ENCODE measurements at places on chromosomes 2 and 18.

GRCh38 chr2:140943867-140944266 is 1186.9 kb downstream of the LRP1B start:
- DNase-seq: no peak

DNA sequence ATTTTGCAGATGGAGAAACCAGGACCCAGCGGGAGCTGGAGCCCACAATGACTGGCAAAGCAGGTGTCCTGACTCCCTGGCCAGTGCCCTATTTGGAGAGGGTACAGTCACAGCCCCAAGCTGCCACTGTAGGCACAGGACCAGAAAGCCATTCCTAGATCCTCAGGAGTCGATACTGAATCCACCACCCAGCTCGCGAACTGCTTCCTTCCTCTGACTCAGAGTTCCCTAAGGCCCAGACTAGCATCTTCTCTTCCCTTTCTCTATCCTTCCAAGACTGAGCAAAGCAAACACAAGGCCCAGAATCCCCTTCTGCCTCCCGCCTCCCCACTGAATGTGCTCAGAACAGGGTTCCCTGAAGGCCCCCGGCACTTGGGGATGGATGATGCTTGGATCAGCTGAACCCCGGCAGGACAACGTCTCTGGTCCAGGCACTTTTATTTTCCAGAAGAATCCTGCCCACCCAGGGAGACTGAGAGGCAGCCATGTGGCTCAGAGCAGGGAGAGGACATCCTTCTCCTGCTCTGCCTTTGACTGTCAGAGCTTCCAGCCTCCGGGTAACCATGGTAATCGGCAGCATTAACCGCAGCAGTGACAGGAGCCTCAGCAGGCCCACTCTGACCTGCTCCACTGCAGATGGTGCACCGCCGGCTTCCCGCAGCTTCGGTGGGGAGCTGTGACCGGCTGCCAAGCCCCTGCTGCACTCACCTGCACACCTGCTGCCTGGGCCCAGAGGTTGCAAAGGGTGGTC is 34.8 kb upstream of the KLHL29 start:
- no peak for DNase-seq

DNA sequence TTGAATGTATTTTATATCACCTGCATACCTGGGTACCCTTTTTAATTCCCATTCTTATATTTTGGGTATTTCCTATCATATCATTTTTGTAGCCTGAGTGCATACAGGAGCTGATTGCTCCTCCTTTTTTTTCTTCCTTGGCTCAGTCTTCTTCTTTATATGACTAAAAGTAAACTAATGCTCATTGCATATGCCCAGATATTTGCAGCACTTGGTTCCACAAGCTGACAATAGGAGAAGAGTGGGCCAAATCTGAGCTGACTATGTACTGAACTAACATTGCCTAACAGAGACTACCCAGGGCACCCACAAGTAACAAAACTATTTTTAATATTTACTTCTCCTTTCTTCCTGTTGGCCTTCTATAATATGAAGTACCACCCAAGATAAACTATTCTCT is 131.7 kb upstream of the SPOPL start:
- no peak for DNase-seq

- no peak for DNase-seq
Measured at GRCh38 chr2:187493877-187494568, 46.0 kb upstream of the CALCRL start.

DNA sequence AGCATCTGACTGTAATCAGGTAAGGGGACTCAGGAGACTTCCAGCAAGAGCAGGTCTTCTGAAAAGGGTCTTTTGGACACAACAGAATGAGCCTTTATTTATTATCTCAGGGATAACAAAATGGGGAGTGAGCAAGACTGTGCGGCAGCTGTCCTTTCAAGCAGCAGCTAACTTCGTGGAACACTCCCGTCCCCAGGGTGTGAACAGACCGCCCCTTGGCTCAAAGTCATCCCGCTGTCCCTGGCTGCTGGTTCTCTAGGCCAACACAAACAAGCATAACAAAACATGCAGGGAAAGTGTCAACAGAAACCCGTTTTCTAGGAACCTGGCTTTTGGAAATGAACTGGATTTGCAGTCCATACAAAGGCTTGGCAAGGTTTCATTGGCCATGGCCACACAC is 787.9 kb upstream of the FANCL start:
- no peak for DNase-seq

GRCh38 chr2:203994735-203995134 is 58.2 kb downstream of the ICOS start:
- DNase-seq: no peak

DNA sequence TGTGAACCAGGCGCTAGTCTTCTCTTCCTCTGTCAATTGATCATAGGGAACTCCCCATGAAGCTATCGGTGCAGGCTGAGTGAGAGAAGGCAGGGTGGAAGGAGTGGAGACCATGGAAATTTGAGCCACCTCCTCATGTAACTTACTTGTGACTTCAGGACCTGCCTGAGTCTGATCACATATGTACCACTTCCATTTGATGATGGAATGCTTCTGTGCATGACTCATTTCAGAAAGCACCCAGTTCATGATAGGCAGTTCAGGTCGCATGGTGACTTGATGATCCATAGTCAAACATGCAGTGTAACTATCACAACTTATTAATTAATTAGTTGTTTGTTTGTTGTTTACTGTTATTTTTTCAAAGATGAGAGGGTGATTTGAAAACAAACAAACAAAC is 1296.7 kb downstream of the SUCLG1 start:
- DNase-seq: no peak

DNA sequence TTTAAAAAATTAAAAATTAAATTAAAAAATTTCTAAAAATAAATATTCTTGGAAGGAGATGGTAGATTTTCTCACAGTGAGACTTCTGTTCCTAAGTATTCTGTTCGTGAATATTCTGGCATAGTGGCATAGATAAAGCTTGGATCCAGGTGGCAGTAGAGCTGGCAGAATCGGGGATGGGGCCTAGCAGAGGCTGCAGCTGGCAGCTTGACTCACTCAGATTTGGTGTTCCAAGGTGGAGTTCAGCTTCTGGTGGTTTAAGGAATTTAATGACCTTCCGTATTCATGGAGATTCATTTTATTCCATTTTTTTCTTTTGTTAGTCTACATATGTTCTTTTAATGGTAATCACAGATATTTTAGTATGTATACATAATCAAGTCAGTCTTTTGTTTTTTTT is 19.9 kb downstream of the ARMC9 start:
- DNase-seq: no peak

GRCh38 chr2:46377101-46377581 is 79.9 kb downstream of the EPAS1 start:
- DNase-seq: no peak

DNA sequence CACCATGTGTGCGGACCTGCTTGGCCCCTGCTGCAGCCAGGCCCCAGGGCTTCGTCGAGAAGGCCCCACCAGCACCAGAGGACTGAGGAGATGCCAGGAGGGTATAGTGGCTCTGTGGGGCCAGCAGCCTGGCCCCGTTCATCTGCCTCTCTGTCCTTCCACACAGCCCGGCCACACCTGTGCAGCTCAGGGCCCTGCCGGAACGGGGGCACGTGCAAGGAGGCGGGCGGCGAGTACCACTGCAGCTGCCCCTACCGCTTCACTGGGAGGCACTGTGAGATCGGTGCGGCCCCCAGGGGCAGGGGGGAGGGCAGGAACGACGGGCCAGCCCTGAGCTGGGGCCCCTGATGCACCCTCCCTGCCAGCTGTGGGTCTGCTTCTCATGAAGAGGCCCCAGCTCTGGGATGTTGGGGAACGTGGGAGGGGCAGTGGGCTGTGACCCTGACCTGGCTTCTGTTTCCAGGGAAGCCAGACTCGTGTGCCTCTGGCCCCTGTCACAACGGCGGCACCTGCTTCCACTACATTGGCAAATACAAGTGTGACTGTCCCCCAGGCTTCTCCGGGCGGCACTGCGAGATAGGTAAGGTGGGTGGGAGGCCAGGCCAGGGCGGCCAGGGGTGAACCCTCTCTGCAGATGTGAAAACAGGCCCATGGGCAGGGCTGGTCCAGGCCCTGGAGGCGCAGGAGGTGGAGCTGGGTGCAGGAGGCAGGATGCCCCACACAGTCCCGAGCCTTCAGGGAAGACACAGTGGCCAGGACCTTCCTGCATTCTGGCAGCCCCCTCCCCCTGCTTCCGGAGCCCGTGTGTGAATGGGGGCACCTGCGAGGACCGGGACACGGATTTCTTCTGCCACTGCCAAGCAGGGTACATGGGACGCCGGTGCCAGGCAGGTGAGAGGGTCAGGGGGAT is 50.3 kb downstream of the MTERF4 start:
- DNase-seq: no peak

GRCh38 chr18:74277296-74277695 is 14.5 kb downstream of the CYB5A start:
- no peak for DNase-seq

GRCh38 chr2:10405448-10405847 is 42.7 kb downstream of the ODC1 start:
- no peak for DNase-seq

All from NCI-H187 (cell line).